Activated CD4-positive, alpha-beta memory T cell treated with anti-CD3 and anti-CD28 coated beads for 36 hours (primary cell): ENCODE measurements at places on chromosomes 5 and 9.

DNA sequence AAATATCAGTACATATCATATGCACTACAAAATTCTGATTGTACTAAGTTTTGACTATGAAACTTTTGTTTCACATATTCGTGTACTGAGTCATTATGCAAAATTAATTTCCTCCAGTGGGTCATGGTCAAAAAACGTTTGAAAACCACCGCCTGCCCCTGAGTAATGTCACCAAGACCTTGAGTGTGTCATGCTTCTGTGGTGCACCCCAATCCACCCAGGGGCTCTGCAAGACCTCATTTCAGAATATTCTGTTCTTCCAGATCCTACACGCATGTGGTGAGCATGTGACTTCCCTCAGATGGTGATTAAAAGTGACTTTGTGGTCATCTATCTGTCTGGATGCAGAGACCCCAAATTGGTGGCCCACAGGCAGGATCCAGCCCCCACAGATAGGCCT lies 31.0 kb downstream of the ABLIM3 start:
- DNase-seq: peak; percentile 58

DNA sequence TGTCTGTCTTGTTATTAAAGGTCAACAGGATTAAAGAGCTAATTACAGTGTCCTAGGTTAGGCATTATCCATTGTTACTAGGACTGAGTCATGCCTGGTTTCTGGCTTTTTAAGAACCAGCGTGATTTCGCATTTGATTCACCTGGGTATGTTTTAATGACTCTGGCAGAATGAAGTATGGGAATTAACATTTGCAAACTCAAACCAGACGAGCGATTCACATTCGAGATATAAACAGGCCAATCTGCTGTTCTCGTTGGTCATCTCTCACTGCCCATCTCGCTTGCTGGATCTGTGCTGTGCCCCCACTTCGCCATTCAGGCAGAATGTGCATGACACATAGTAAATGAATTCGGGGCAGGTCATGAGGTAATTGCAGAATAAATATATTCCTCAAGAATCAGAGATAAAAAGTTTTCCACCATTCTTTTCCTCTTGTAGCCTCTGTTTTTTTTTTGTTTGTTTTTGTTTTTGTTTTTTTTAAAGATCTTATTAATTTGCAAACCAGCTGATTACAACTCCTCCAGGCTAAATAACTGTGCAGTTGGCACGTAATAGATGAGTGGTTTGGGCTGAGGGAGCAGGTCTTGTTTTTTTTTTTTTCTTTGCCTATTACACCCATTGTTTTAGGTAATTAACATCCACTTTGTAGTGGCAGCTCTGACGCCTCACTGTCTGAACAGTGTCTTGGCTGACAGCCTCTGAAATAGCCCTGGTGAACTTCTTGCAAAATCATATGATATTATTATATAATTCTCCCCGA lies 313.5 kb upstream of the MSX2 start:
- DNase-seq: no peak

DNA sequence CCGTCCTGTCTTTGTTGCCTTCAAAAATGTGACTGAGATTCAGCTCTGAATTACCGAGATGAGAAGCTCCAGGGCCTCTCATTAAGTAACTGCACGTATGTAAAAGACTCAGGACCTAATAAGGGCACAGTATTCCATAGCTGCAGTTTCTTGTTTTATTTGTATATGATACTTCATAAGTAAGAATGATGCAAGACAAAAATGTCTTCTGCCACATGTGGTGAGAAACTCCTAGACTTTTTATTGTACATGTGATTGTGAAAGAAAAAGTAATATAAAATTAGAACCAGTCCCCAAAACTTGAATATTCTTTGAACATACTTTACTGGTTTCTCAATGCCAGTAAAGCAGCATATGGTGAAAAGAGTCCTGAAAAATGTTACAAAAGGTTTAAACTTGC lies 110.1 kb upstream of the OTULINL start:
- DNase-seq: no peak

DNA sequence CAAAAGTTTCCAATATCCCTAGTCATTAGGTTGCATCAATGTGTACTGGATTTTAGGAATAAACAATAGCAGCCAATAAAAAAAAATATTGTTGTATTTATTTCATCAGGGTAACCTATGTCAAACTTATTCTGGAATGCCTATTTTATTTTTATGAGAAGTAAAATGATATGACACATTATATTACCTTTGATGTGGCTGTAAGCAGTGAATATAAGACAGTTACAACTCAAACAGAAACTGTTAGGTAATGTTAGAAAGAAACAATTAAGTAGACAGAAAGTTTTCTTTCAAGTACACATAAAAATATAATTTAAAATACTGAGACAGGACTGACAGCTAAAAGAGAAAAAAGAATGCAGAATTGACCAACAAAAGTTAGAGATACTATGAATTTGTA lies 65.5 kb downstream of the GNG10 start:
- no peak for DNase-seq

DNA sequence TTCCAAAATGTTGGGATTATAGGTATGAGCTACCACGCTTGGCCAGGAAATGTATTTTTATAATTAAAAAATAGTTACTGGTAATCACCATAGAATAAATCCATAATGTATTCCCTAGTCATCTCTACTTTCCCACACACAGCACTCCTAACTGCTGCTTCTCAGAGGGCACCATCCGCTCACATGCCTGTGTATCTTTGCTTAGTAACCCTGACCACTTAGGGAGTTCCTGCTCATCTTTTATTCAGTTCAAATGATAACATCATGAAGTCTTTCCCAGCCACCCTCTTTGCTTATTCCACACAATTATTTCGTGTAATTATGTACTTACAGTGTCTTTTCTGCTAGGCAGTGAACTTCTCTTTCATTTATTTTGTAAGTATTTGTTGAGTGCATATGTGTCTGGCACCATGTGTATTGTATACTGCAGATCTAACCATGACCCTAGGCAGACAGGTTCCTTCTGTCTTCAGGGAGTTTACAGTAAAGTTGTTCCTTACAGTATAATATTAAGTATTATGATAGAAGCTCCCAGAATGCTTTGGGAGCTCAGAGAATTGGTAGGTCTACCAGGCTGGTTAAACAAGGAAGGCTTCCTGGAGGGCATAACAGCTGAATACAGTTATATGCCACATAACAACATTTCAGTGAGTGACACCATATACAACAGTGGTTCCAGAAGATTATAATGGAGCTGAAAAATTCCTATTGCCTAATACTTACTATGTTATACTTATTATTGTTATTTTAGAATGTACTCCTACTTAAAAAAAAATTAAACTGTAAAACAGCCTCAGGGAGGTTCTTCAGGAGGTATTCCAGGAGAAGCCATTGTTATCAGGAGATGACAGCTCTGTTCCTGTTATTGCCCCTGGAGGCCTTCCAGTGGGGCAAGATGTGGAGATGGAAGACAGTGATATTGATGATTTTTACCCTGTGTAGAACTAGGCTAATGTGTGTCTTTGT lies 39.2 kb downstream of the DCAF10 start:
- DNase-seq: no peak

DNA sequence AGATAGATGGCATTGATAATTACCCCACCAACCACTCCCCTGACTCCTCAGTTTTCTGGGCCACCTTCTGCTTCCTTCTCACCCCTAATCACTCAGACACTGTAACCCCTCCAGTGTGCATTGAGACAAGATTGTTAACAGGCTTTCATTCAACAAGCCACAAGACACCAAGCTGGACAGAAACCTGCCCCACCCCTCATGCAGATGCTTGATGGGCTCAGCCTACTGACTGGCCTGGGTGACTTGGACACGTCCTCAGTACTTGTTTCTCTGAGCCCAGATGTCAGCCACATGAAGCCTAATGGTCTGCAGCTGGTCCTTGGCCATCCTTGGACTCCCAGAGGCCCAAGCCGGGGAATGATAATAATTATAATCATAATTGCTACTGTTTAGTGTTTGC lies 71.4 kb upstream of the SMIM23 start:
- no peak for DNase-seq

GRCh38 chr5:168881427-168882149 lies 302.4 kb upstream of the PANK3 start:
- no peak for DNase-seq

DNA sequence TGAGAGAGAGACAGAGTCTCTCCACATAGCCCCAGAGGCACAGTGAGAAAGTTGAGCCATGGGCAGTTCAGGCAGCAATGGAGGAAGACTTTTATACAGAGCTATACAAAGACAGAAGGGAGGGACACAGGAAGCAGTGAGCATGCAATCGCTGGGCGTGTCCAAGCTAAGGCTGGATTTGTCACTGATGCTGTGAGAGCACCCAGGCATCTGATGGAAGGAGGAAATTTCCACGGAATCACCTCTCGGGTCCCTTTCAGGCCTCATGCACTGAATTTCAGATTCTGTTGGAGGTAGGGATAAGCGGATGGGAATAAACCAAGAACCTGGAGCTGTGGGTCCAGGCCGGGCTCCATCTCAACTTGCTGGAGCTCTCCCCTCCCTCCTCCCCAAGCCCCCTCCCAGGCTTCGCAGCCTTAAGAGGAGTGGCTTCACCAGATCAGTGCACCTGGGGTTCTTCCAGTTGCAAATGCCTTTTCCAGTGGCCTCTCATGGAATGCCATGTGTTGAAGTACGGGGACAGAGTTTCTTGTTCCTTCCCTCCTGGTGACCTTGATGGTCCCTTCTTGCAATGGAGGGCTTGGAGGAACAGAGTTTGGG lies 114.8 kb upstream of the ALDH1B1 start:
- DNase-seq: no peak

- DNase-seq: no peak
Measured at GRCh38 chr9:107390778-107391177, 98.8 kb downstream of the KLF4 start.

GRCh38 chr5:66829358-66829674 lies 233.1 kb downstream of the MAST4 start:
- no peak for DNase-seq

DNA sequence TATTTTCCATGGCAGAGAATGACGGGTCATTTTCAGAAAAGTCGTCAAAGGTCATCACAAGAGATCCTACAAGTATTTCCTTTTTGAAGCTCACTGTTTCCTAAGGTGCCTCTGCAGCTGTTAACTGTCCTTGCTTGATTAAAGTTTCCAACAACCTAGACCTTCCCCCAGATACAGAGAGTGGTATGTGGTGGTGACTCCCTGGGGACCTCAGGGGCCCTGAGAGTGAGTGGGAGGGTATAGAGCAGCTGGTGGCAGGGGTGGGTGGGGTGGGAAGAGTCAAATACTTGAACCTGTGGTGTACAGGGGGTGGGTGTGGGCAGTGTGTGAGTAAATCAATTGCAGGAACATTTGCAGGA lies 1.6 kb upstream of the CD72 start:
- DNase-seq: no peak

DNA sequence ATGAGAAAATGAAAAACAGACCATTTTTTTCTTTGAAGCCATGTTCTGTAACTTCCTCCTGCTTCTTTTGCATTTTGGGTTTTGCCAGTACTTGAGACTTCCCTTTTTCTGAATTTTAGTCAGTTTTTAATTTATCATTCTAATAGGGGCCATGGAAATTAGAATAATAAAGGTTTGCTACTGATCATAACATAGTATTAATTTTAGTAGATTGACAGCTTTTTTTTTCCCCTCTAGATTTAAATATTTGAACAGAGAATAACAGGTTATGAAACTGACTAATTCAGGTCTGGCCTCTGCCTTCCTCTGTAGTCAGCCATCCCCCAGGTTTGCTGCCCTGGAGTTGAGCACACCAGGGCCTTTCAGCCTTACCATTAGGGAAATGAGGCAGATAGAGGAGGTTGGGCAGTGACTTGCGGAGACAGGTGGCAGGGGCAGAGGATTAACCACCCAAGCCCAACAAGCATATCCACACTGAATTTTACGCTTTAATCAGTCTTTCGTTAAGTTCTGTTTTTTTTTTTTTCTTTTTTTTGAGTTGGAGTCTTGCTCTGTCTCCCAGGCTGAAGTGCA lies 80.1 kb upstream of the TNFAIP8 start:
- DNase-seq: peak; percentile 66

DNA sequence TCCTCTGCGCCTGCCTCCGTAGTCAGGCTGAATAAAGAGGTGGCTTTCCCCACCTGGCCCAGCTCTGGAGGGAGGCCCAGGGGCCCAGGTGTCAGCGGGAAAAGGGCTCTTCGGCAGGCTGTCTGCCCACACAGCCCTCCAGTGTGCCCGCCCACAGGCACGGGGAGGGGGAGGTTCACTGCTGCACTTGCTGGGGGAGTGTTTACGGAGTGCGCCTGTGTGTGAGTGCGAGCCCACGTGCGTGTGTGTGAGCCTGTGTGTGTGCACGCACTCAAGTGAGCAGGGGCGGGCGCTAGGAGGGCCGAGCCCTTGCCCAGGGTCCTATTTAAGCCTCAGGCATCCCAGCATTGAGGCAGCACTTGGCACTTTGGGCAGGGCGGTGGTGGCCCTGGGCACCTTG lies 10.9 kb downstream of the DNLZ start:
- no peak for DNase-seq

GRCh38 chr5:6766604-6767093 lies 53.4 kb downstream of the TENT4A start:
- peak; percentile 70 for DNase-seq

DNA sequence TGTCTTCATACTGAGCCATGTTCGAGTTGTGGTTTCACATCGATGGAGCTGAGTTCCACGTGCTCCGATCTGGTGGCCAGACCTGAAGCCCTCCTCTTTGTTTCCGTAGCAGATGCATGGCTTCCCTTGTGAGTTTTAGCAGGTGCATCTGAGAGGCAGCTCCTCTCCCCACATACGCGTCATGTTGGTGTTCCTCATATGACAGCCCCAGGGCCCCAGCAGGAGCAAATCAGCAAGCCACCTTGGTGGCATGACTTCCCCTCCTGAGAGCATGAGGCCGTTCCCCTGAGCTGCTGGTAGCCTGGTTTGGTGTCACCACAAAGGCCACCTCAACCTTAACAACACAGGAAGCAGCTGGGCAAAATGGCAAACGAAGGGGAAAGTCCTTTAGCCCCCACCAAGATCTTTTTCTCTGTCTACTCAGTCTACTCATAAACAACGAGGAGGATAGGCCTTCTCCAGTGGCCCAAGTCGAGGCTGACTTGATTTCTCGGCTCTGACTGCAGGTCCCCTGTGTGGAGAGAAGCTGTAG lies 5.9 kb downstream of the CYFIP2 start:
- DNase-seq: peak; percentile 94

DNA sequence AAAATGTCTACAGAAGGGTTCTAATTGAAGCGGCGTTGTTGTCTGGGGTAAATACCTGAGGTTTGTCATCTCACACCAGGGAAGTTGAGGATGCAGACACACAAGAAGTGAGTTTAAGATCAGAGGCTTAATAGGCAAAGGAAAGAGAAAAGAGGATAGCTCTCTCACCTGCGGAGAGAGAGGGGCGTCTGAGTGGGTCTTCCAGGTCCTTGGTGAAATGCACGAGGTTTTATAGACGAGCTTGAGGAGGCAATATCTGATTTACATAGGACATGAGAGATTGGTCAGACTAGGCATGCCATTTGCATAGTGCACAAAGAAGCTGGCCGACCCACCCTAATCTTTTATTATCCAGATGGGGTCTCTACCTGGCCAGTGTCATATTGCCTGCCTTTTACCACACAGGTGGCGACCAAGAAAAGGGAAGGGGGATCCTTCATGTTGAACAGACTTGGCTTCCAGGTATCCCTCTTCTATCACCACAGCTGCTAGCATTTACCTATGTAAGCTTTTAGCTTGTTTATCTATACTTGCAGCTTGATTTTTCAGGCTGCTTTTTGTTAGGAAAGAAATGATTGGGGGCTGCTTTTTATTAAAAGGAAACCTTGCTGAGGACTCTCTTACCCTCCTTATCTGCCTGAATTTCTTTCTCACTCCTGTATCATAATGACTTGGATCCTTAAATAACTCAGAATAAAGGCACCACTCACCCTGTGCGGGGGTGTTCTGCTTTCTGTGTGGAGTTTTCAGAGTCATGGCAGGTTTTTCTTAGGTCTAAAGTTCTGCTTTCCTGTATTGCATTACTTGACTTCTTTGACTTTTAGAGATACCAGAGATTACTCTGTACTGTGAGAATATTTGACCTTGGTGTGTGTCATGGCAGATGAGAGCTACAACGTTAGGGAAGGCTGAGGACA lies 9.4 kb upstream of the GLT6D1 start:
- DNase-seq: no peak
